Progenitor cell of endocrine pancreas (in vitro differentiated cells): ENCODE measurements at places on chromosomes 6 and 20. TPM values are rescaled to one million over a fixed set of nuclear protein-coding genes. Genes with fewer than 3 reads are reported as not detected.

Gene CNR1
- 23.8 and 26.2 TPM in 2 replicates for total RNA-seq

Gene DPPA5
- total RNA-seq = not detected in 2 replicates

Gene FKBP1C
- 0.44 and 0.89 TPM in 2 replicates for total RNA-seq

Gene C20orf204
- 3.3 and 3.4 TPM in 2 replicates for total RNA-seq

Gene SSTR4
- not detected in 2 replicates for total RNA-seq

Gene COMMD7
- total RNA-seq = 69.8 and 70.1 TPM in 2 replicates

- DNase-seq = no peak
Observed at GRCh38 chr6:166075186-166075585, 92.5 kb downstream of the TBXT start.

DNA sequence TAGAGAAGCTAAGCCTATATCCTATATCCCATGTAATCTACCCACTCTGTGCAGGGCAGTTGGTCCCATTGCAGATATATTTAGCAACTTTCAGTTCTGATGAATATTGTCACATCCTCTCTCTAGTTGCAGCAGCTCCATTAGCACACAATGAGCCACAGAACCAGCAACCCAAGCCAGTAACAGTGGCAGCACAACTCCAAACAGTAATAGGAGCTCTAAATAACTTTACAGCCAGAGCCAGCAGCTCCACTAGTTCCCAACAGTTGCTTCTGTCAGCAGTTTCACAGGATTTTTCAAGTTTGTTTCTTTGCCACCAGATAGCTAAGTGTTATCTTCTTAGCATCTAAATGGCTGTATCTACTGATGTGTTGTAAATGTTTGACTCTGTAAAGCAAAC is 490.8 kb downstream of the HTR1B start:
- DNase-seq = no peak

- no peak for DNase-seq
Observed at GRCh38 chr6:18302561-18303439, 38.5 kb upstream of the DEK start.

DNA sequence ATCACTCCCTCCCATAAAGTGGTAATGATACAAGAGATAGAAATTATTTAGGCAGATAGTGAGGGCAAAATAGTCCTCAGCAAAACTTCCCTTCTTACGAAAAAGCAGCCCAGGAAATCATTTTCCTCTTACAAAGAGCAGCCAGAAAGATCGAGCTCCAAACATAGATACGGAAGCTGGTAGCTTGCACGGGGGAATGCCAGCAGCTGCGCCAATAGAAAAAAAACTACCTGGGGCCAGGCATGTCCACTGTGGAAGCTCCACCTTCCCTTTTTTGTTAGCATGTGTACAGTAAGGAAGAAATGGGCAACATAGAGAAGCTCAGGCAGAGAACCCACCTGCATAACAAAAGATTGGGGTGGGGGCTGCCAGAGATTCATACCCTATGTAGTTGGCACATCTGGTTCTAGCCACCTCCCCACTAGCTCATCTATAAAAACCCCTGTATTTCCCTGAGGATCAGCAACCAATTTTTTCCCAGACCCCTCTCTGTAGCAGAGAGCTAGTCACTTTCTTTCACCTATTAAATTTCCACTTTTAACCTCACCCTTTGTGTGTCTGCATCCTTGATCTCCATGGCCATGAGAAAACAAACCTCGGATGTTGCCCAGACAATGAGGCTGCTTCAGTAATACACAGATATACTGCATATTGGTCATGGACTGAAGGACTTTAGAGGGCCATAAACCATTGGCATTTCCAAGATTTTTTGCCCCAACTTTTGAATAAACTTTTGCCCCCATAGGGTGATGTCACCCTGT is 52.1 kb downstream of the SOD2 start:
- no peak for DNase-seq

DNA sequence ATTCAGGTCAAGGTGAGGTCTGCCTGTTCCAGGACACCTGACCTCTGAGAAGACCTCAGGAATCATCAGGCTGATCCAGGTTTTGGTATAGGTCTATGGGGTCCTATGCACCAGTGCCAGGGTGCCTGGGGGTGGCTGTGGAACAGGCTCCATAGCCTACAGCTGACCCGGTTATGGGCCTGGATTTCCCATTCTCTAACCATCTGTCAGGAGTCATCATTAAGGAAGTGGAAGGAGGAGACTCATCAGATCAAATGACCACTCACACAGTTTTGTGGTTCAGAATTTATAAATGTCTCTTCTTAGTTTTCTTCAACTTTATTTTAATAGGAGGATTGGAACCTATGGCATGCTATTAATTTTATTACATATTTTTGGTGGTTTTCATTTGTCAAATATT is 14.8 kb downstream of the PLA2G7 start:
- no peak for DNase-seq

DNA sequence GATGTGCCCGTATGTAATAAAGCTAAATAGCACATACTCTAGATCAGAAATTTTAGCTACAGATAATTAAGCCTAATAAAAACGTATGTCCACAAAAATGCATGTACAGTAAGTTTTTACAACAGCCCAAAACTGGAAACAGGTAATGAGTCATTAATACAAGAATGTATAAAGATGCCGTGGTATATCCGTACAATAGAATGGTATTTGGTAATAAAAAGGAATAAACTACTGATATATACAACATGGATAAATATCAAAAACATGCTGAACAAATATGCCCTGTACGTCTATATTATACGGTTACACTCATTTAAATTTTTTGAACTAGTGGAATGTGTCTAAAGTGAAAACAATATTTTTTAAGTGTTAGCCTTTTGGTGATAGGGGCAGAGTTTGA is 128.2 kb upstream of the ADGRB3 start:
- no peak for DNase-seq

DNA sequence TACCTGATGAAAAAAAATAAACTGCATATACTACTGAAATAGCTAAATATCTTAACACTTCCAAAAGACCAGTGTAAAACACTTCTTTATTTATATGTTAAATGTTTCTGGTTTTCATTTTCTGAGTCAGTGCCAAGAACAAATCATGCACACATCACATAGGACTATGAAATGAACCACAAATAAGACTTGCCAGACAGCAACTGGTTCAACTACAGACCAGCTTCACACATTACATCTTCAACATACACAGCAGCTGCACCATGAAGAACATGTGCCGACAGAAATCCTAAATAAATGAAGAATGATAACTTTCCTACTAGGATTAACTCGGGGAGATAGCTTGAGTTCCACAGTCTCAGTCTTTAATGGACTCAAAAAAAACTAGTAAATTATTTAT is 168.3 kb upstream of the STXBP5 start:
- DNase-seq = no peak

DNA sequence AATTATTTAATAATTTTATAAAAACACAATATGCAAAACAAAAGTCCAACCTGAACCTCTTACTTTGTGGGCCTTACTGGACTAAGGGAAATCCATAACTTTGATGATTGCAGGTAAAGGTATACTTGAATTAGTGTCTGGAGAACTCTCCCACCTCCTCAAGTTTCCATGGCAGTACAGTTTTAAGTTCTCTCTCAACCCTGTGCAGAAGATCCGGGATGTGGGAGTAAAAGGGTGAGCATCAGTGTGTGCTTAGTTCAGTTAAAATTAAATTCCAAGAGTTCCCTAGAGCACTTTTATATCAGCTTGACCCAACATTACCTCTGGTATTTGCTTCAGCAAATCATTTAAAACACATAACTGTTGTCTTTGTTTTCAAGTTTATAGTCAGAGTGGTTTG is 47.5 kb downstream of the RIMS1 start:
- no peak for DNase-seq

GRCh38 chr6:53889365-53889764 is 94.6 kb downstream of the LRRC1 start:
- DNase-seq = no peak

- DNase-seq = no peak
Observed at GRCh38 chr6:11645016-11645415, 107.5 kb downstream of the TMEM170B start.

GRCh38 chr20:23094927-23095326 is 8.8 kb upstream of the CD93 start:
- no peak for DNase-seq
